GM12865 (cell line): ENCODE measurements at places on chromosomes 16 and 17.

GRCh38 chr16:14017886-14018285, 53.2 kb upstream of the MRTFB start:
- no peak for DNase-seq

DNA sequence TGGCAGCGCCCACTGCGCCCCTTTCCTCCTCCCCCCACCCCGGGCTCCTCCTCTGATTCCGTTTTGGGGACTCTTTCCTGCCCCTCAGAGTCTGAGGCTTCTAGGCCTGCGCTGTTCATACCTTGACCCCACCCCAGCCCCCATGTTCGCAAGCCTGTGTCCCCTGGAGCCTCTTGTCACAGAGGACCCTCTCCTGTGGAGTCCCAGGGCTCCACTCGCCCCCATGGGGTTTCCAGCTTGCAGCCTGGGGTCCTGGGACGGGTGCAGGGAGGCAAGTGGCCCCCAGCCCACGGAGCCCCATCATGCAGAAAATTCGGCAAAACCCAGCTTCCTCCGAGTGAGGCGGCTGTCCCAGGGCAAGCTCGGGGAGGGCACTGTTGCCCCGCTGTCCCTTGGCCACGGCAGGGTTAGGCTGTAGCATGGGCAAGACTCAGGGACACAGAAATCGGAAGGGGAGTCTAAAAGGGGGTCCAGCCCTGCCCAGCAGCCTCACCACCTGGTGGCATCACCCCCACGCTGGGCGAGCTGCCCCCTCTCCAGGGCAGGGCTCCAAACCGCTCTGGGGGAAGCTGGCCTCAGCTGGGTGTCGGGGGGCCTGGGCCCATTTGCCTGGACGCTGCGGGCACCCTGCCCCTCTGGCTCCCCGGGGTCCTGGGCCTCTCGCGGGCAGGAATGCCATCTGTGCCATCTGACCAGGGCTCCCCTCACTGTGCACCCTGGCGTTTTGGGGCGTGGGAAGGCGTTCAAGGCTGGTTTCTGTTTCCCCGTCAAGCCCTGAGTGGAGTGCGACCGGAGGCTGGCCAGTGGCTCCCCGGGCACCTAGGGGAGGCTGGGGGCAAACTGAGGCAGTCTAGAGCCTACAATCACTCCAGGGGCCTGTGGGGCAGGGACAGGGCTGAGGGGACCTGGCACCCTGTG, 11.5 kb upstream of the BAHCC1 start:
- DNase-seq = no peak

GRCh38 chr16:51045186-51045585, 105.9 kb downstream of the SALL1 start:
- no peak for DNase-seq

DNA sequence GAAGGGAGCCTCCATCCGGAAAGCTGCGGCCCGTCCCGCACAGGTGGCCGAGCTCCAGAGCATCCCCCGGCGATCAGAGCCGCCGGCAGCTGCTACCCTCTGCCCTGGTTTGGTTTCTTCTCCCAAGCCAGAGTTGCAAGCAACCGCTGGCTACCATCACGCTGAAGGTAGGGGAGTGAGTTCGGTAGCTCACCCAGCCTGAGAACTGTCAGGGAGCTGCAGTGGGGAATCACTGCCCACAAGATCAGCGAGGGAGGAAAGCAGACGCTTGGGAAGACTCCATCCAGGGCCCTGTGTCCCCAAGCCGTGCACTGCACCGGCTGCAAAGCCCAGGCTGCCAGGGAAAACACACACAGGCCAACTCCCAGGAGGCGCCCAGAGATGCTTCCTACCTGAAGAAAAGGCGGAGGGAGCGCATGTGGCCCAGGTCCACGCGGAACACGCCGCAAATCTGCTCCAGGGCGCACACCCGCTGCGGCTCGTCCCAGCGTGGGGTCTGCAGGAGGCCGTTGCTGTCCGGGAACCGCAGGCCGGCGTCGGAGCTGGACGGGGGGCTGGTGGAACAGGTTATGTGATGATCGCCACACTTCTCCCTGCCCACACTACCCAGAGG, 83.3 kb downstream of the TBC1D16 start:
- DNase-seq = no peak

GRCh38 chr16:29315916-29316517, 90.5 kb downstream of the NPIPB11 start:
- no peak for DNase-seq

DNA sequence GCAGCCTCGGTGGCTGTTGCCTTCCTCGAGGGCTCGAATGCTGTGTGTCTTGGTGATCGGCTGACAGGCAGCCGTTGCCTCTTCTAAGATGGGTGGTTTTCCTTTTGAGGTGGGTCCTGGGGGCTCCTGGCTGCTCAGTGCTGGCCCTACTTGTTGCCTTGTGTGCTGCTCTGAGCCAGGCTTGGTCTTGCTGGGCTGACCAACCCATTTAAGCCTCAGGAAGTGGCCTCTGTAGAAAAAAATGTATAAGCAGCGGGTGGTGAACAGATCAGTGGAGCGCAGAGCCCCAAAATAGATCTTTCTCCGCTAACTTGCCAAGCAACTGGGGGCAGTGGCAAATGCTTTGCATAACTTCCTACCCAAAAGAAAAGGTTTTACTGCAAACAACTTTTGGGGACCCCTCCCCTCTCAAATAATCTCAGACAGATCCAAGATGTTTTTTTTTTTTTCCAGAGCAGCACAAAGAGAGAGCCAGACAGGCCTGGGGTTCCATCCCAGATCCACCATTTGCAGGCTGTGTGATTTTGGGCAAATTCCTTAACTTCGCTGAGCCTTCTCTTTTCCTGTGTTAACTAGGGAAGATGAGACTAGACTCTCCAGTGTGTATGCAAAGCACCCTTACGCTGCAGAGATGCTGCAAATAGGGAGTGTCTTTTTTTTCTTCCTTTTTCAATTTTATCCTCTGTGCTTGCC, 42.5 kb downstream of the PLCG2 start:
- DNase-seq = peak; percentile 95

DNA sequence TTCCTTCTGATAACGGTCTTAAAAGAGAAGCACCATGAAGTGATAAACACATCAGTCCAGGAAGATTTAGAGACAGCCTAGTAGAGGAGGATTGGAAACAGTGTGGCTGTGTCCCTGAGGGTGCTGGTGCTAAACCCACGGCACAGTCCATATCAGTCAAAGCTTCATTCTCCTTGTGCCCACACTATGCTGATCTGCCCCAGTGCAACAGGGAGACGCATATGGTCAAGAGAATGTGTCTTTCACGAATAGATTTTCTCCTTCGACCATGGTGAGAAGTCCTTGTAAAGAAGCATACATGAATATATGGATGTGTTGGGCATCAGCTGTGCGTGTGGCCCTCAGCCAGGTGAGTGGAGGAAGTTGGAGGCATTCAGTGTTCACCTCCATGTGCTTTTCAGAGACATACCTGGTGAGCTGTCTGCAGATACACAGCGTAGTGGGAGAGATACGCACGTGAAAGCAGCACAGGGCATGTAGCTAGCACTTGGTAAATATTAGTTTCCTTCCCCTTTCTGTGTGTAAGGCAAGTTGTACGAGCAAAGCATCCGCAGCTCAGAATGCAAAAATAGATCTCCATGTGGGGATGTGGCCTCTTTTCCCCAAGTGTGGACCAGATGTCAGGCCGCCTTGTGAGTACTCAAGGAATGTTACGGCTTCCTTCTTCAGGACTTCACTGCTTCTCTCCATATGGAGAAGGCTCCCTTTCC, 29.4 kb downstream of the HLF start:
- DNase-seq = no peak

- no peak for DNase-seq
Measured at GRCh38 chr16:24150282-24150681, 105.9 kb upstream of the CACNG3 start.

DNA sequence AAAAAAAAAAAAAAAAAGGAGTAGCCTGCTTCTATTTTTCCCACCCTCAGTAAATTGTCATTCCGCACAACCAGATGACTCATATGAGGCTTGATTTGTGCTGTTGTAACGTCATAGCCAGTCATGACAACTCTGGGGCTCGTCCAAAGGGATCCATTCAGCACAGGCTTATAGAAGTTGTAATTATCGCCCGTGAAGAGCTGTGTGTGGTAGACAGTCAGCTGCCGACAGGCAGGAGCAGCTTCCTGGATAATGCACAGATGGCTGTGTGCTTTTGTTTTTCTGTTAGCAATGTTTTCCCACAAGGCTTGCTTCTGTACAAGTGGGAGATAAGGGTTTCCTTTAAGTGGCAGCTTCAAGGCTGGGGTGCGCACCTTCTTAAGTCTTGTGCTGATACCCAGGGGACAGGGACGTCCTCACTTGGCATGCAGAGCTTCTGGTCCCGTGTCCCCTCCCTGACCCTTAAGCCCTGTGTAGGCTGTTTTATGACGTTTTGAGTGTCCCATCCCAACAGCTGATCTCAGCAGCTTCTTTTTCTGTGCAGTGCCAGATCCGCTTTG, 26.0 kb downstream of the SNX29 start:
- DNase-seq = no peak

- DNase-seq = no peak
Measured at GRCh38 chr16:80197741-80198201, 343.0 kb upstream of the DYNLRB2 start.

- DNase-seq = no peak
Measured at GRCh38 chr17:62884781-62885180, 76.7 kb upstream of the MARCHF10 start.

GRCh38 chr17:80960037-80960796, 31.4 kb upstream of the CHMP6 start:
- DNase-seq = no peak

GRCh38 chr17:13650096-13650675, 48.5 kb upstream of the HS3ST3A1 start:
- peak; percentile 3 for DNase-seq

DNA sequence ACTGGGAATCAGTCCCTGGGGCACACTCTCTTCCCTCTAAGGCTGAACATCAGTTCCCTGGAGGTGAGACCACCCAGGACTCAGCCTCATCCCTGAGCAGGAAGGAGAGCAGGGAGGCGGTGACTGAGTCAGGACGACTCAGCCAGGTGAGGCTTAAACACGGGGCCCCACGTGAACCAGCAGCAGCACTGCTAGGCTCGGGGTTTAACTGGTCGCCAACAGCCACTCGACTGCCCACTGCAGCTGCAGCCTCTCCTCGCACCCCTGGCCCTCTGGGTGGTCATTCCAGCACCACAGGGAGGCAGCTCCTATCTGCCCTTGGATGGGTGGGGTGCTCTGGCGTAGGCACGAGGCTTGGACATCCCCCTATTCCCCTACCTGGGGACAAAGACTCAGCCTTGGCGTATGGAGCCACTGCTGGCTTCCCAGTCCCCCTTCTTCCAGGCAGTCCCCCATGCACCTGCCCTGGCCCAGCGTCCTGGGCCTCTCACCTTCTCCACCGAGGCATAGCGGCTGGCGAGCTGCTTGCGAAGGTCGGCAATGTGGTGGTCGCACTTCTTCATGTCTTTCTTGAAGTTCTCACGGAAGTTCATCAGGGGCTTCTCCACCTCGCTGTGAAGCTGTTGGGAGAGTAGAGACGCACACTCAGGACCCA, 21.2 kb upstream of the RCVRN start:
- no peak for DNase-seq

- DNase-seq = no peak
Measured at GRCh38 chr17:28682655-28683054, 20.6 kb downstream of the SUPT6H start.

GRCh38 chr17:77329741-77330531, 189.2 kb downstream of the SEC14L1 start:
- DNase-seq = no peak

- DNase-seq = no peak
Measured at GRCh38 chr16:74586948-74587347, 20.0 kb downstream of the GLG1 start.

GRCh38 chr16:50611995-50612848, 64.0 kb downstream of the NKD1 start:
- DNase-seq = no peak

GRCh38 chr16:3266873-3267537, 10.6 kb upstream of the MEFV start:
- DNase-seq = no peak

DNA sequence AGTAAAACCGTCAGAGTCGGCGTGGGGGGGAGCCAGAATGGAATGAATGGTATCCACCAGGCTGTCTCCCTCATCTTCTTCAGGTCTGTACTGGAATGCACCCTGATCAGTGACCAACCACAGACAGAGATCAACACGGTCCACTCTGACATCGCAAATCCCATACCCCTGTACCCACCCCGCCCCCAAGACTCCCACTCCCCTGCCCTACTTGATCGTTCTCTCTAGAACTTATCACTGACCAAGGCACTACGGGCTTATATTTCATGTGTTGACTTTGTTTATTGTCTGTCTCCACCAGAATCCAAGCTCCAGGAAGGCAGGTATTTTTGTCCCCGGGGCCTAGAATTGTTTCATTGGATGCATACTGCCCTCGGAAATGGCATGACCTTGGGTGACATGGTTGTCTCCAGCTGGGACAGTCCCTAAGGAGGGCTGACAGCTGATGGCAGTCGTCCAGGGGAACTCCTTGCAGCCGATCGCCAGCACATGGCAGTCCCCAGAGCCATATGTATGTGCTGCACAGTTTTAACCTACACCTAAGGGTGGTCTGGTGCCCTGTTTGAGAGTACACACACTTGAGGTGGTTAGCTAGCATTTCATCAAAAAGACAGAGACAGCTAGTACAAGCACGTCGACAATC, 526 bp upstream of the MFSD6L start:
- peak; percentile 51 for DNase-seq

GRCh38 chr16:54687043-54687899, 243.4 kb upstream of the IRX5 start:
- no peak for DNase-seq

GRCh38 chr17:81365148-81365600, 30.1 kb upstream of the BAHCC1 start:
- DNase-seq = no peak

DNA sequence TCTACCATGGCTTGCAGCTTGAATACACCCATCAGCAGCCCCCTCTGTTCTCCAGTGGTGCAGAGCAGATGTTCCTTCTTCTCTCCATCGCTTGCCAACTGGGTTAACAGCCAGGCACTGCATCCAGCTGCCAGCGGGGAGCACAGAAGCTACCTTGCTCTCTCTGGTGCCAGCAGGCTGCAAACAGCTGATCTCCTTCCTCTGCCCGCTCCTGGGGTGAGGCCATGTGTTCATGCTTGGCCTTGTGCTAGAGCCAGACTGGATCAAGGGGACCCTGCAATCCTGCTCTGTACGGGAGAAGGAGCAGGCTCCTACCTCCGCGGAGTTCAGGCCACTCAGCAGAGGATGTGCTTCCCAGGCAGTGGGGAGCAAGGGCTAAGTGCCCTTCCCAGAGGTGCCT, 24.1 kb upstream of the ENGASE start:
- DNase-seq = no peak

DNA sequence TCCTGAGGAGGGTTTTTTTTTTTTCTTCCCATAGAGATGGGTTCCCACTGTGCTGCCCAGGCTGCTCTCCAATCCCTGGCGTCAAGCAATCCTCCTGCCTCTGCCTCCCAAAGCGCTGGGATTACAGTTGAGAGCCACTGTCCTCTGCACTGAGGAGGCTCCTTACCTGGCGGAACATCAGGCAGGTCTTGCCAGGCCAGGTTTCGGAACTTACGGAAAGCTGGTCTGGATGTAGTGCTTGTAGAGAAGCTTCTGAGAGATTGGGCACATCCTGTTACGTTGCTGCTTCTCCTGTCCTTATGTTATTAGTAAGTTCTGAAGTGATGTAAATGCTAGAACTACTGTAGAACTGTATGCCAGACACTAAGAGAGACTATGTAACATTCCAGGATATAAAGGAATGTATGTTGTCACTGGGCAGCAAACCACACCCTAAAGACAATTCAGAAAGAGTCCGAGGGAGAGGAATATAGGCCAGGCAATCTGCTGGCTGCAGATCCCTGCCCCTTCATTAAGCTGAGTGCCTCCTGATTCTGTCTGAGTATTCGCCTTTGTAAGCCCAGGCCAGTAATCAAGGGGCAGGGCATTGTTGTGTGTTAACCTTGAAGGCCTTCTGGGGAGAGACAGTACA, 21.1 kb downstream of the ETV4 start:
- no peak for DNase-seq

GRCh38 chr17:31198026-31198425, 99.0 kb downstream of the OMG start:
- DNase-seq = no peak
